CD8-positive, alpha-beta memory T cell (primary cell): ENCODE measurements at places on chromosomes 6 and 20. TPM values are rescaled to one million over a fixed set of nuclear protein-coding genes. Genes with fewer than 3 reads are reported as not detected.
A peak's percentile ranks its signal among the peaks of the same experiment; 100 is the strongest.

GRCh38 chr6:29887330-29887818, 55.0 kb upstream of the HLA-A start:
- H3K36me3 ChIP-seq = no peaks in the 10 kb centered on the region
- DNase-seq = peak; percentile 77
- H3K27me3 ChIP-seq = no peaks in the 10 kb centered on the region
- H3K4me1 ChIP-seq = peaks cover 4% of the 10 kb centered on the region

- H3K36me3 ChIP-seq = peaks cover 9% of the 10 kb centered on the region
- no peaks in the 10 kb centered on the region for H3K4me1 ChIP-seq
- H3K27me3 ChIP-seq = no peaks in the 10 kb centered on the region
- H3K4me3 ChIP-seq = no peak overlapping the region
- no peak overlapping the region for H3K27ac ChIP-seq
- no peak for DNase-seq
Measured at GRCh38 chr6:36235309-36235708, 34.6 kb upstream of the PNPLA1 start.

- H3K27me3 ChIP-seq = no peaks in the 10 kb centered on the region
- H3K36me3 ChIP-seq = no peaks in the 10 kb centered on the region
- H3K4me3 ChIP-seq = no peak overlapping the region
- H3K27ac ChIP-seq = no peak overlapping the region
- no peak for DNase-seq
Measured at GRCh38 chr6:41399424-41399823, 64.0 kb downstream of the NCR2 start.

DNA sequence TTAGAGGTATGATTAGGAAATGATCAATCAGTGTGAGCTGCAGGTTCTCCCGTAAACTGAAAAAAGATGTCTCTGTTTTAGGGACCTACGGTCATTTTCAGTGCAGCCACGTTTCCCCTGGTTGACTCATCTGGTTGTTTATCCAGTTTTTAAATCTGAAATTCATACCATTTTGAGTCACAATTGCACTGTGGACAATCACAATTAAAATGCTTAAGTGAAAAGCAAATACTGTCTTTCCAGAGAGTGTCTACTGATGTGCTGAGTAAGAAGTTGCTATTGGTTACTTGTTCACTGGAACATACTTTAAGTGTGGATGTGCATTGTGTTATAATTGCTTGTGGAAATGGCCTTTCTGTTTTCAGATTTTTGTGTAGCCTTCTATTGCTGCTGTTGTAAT, 305.1 kb upstream of the SASH1 start:
- H3K27ac ChIP-seq = no peak overlapping the region
- DNase-seq = no peak
- H3K36me3 ChIP-seq = no peaks in the 10 kb centered on the region
- no peak overlapping the region for H3K4me3 ChIP-seq

DNA sequence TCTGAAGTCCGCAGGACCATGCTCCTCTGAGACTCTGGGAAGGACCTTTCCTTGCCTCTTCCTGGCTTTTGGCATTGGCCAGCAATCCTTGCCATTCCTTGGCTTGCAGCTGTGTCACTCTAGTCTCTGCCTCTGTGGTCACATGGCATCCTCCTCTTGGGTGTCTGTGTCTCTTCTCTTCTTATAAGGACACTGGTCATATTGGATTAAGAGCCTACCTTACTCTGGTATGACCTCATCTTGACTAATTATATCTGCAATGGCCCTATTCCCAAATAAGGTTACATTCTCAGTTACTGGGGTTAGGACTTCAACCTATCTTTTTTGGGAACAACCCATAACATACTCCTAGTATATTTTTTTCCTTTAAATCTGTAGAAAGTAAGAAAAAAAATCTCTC, 49.9 kb upstream of the GTSF1L start:
- H3K4me3 ChIP-seq = no peak overlapping the region
- H3K4me1 ChIP-seq = no peaks in the 10 kb centered on the region
- DNase-seq = no peak
- H3K27me3 ChIP-seq = no peaks in the 10 kb centered on the region
- no peak overlapping the region for H3K27ac ChIP-seq

GRCh38 chr20:62595491-62595890, 46.8 kb upstream of the SLCO4A1 start:
- no peaks in the 10 kb centered on the region for H3K4me1 ChIP-seq
- no peak overlapping the region for H3K27ac ChIP-seq
- H3K4me3 ChIP-seq = no peak overlapping the region
- H3K27me3 ChIP-seq = peaks cover 18% of the 10 kb centered on the region
- DNase-seq = no peak

SLC35F1 gene
- total RNA-seq = not detected

AKAP12 gene
- total RNA-seq = 1.1 TPM

MMP24 gene
- total RNA-seq = 0.07 TPM

FOXQ1 gene
- not detected for total RNA-seq

CBLN4 gene
- not detected for total RNA-seq

WFDC8 gene
- not detected for total RNA-seq
